ENCODE measurements at places on chromosomes 5 and 9.

DNA sequence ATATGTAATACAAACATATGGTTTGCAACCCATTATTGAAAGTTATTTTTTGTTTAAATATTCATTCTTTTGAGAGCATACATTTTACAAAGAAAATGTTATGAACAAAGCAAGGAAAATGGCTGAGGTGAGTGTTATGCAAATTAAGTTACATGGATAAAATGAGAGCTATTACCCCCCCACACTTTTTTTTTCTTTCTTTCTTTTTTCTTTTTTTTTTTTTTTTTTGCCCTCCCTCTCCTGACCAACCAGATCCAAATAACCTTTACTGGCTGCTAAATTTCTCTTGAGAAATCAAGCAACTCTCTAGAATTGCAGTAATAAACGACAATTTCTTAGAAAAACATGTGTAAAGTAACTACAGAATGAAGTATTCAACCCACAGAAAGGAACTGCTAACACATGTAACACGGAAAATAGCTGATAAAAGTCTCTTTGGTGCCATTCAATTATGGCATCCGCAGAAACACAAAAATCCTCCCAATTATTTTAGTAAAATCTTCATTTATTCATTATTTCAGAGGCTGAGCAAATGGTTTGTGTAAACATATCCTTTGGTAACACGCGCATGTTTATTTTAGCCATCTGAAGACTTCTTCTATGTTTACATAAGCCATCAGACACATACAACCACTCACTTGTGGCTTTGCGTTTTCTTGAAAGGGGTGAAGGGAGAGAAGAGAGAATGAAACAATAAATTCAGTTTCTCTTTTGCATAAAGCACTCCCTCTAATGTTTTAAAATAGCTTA is 216.1 kb downstream of the NFIB start:
- no peak for DNase-seq

GRCh38 chr5:133827011-133827410 is 141.4 kb downstream of the C5orf15 start:
- DNase-seq = no peak

- peak; percentile 72 for DNase-seq
These were observed at the start of gene CIZ1 for GRCh38 chr9:128191406-128192046. TSS of gene CIZ1 (minus strand) at chr9:128191572. CDS start at chr9:128190857, 715 bp downstream.

DNA sequence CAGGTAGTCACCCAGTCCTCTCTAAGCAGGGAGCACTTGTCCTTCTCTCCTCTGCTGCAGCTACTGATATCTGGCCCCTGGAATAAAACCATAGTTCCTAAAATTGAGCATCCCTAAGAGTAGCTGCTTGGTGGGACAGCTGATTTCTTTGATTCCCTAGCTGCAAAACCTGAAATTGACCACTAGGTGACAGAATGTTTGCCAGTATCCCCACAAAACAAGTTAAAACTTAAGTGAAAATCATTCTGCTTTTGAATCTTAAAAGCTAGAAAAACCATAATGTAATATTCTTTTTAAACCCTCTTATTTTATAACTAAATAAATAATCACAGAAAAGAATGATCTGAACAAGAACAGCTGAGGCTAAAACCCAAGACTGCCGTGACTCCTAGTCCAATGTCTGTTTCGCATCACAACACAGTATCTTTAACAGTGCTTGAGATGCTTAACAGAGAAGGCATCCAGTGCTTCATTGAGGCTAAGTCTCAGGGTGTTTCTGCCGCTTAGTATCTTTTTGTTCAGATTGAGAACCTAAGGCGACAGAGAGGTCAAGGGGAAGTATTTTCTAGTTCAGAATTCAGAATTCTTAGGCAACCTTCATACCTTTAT is 24.4 kb upstream of the TAL2 start:
- DNase-seq = no peak

DNA sequence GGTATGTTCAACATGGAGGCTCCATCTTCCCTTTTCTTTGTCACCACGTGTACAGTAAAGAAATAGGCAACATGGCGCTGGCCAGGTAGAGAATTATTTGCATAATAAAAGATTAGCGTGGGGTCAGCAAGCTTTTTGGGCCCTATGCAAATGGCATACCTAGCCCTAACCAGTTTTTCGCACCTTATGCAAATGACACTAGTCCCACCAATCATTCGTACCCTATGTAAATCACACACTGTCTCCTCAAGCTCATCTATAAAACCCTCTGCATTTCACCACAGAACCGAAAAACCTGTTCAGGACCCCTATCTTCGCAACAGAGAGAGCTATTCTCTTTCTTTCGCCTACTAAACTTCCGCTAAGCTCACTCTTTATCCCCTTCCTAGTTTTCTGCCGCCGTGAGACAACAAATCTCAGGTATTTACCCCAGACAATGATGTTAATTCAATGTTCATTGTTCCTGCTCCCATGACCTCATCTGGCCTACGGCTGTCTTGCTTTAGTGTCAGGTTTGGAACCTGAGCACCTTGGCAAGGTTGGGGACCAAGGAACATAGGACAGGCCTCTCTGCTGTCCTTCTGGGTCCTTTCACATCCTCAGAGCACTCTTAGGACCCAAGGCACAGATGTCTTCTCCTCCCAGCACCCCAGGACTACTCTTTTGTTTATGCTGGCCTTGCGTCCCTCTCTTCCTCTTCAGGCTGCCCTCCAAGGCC is 180.7 kb upstream of the RAI14 start:
- no peak for DNase-seq

DNA sequence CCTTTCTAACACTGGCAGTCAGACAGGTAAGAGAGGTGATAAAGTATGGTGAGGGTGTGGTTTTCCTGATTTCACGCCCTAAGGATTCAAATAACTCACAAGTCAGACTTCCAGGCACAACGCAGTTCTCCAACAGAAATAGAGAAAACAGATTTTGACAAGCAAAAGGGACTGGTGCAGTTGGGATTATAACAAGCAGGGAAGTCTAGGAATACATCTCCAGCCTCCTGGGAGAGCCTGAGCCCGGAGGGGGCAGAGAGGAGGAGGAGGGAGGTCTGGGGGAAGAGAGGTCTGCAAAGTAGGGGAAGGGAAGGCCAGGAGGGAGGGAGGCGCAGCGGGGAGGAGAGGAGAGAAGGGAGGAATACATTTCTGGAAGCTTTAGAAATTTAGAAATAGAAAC is 1.6 kb downstream of the CMBL start:
- DNase-seq = no peak

GRCh38 chr5:72417333-72418062 is 89.7 kb downstream of the ZNF366 start:
- DNase-seq = no peak

DNA sequence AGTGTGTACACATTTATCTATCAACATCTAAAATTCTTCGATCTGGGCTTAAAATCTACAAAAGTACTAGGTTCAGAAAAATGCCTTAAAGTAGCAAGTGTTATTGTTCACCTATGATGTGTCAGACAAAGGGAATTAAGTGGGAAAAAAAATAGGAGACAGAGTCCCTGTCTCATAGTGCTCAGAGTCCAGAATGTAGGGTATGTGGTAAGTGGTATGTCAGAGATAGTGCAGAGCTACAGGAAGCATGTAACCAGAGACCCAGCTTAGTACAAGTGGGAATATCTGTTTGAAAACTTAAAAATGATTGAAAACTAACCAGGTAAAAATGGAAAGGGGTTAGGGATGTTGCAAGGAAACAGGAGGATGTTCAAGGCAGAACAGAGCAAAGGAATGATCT is 482.8 kb downstream of the ELAVL2 start:
- no peak for DNase-seq

DNA sequence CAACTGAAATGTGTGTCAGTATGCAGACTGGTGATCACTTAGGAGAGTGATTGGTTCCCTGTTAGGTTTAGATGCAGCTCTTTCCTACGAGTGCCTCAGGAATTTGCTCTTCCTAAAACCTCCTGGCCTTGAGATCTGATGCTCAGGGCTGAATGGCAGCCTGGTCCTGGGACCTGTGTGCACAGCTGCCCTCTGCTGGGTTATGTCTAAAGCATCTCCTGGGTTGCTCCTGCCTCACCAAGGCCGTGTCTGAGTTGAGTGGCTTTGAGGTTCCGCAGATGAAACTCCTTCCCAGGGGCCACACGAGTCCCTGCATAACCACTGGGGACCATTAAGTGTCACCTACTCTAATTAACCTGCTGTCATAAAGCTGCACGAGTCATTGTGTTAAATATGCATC is 59.5 kb downstream of the MVB12B start:
- no peak for DNase-seq

DNA sequence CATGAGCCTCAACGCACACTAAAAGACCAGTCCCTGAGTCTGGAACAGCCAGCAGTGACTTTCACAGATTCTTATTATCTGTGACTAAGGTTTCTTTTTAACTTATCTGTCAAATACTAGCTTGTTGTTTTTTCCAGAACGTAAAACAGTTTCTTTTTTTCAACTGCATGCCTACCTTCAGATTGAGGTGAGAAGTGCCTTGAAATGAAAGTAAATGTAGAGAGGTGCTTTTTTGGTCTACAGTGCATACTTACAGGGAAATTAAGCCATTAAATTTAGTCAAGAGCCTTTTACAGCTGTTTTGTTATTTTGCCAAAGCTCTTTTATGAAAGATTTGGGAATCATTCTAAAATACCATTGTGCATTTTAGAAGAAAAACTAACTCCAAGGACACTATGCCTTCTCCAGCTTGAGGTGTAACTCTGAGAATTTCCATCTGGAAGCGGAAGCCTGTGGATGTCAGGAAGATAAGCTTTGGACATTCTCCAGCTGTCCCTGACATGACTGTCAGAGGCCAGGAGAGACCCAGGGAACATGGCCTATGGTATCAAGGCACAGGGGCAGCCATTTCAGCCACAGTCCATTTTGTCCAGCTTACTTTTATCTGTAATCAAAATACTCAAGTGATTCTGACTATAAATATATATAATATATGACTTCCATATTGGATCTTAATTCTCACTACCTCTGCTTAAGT is 230.3 kb downstream of the GLIS3 start:
- DNase-seq = no peak

DNA sequence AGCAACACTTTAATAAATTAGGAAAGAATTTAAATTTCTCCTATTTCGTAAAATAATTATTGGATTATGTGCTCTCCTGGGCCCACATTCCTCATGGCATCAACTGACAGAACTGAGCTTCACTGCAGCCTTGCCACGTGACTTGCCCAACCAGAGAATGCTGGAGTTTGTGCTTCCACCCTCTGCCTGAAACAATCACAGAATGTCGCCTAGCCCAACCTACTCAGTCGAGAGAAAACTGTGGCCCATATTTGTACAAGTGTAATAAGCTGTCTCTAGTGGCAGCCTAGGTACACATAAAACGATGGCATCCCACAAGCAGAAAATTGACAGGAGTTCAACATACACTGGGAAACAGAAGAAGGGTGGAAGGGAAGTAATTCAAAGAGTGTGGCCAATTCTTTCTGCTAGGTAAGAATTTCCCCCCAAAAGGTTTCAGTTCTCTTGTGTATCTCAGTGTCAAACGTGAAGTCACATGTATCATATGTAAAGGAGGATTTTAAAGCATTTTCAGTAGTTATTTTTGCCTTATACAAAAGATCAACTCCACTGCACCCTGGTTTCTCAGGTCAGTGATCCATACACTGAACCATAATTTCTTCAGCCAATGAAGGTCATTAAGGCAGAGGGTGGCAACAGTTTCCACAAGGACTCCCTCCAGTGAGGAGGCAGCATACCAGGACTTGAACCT is 41.7 kb downstream of the ZNF608 start:
- no peak for DNase-seq

GRCh38 chr5:133732536-133732935 is 120.2 kb upstream of the FSTL4 start:
- DNase-seq = no peak

- no peak for DNase-seq
These were observed 368.4 kb downstream of the MAN2A1 start for GRCh38 chr5:110058175-110058574.

DNA sequence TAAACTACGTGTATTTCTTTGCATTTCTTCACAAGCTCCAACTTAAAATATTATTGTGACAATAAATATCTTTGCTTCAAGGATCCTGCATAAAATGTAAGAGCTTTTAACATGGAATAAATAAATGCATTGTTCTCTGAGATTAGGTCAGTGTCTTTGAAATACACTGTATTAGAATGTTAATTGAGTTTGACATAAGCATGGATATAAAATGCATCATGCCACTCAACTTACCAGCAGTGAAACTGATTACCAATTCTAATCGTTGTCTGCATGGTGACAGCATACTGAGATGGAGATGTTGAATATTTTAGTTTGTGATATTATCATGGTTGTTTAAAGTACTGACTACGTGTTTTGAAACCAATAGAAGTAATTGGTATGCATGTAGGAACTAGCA is 555.3 kb upstream of the ZNF608 start:
- DNase-seq = no peak

GRCh38 chr9:7088611-7089010 is 330.8 kb downstream of the KDM4C start:
- no peak for DNase-seq

DNA sequence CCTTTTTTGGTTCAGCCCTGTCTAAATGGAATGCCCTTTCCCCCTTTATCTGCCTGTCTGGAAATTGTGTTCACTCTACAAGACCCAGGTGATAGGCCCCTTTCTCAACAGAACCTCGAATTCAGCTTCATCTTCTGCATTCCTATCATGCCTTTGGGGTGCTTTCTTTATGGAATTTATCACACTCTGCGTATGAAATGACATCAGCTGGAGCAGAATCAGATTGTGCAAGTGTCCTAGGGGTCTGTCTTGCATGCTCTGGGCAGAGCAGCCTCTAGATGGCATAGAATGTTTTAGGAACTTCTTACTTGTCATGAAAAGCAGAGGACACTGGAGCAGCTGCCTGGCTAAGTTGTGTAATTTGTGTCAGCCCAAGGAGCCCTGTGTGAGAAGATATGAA is 84.9 kb downstream of the ISL1 start:
- no peak for DNase-seq

- no peak for DNase-seq
These were observed 10.9 kb downstream of the CCDC127 start for GRCh38 chr5:206927-207536.

DNA sequence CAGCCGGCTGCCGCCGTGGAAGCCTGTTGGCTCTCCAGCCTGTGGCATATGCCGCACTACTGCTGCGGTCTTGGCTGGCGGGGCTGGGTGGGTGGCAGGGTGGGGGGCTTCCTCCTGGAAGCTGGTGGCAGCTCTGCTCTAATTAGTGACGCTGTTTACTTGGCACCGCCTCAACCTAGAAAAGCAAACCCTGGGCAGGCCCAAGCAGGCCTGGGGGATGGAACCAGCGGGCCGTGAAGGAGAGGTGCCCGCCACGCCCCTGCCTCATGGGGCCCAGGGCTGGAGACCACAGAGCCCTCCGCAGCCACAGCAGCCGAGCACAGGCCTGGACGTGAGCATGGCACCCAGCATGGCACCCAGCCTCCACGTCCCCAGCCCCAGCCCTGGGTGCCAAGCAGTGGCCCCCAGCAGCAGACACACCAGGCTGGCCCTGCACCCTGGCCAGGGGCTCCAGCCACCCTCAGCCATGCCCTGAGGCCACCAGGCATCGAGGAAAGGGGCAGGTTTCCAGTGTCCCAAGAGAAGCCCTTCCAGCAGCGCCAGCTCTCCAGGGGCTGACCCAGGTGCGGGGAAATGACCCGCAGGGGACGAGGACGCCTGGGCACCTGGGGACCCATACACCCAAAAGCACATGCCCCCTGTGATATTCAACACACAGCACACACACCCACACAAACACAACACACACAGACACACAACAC is 5.4 kb upstream of the CCDC187 start:
- DNase-seq = no peak

- no peak for DNase-seq
These were observed 1005.0 kb upstream of the DMAC1 start for GRCh38 chr9:8804613-8805012.

- no peak for DNase-seq
These were observed 79.5 kb downstream of the RIC1 start for GRCh38 chr9:5708414-5708813.
